Fibroblast of villous mesenchyme (primary cell): ENCODE measurements at places on chromosomes 11 and 22. TPM values are rescaled to one million over a fixed set of nuclear protein-coding genes. Genes with fewer than 3 reads are reported as not detected.
A peak's percentile ranks its signal among the peaks of the same experiment; 100 is the strongest.

NPTXR gene
- 0.64 and 0.86 TPM in 2 replicates for total RNA-seq

EHF gene
- total RNA-seq, result under 0.01 TPM in 1 of 2 replicates, not detected in the other

MAP4K2 gene
- 10.8 and 16.4 TPM in 2 replicates for total RNA-seq

PTPRJ gene
- 18.7 and 29.8 TPM in 2 replicates for total RNA-seq

PAMR1 gene
- total RNA-seq, result 416 and 493 TPM in 2 replicates

KLHL35 gene
- total RNA-seq, result 1.3 and 3.2 TPM in 2 replicates

ANO5 gene
- under 0.01 and 0.32 TPM in 2 replicates for total RNA-seq

SYCE3 gene
- total RNA-seq, result not detected in 2 replicates

DBX1 gene
- total RNA-seq, result not detected in 2 replicates

RCN1 gene
- total RNA-seq, result 338 and 367 TPM in 2 replicates

PLET1 gene
- not detected in 2 replicates for total RNA-seq

NF2 gene
- 153 and 240 TPM in 2 replicates for total RNA-seq

APOBEC3G gene
- total RNA-seq, result 11.6 and 12.1 TPM in 2 replicates

DCDC1 gene
- total RNA-seq, result under 0.01 and 0.43 TPM in 2 replicates

UPK2 gene
- total RNA-seq, result not detected in 2 replicates

OR4C16 gene
- total RNA-seq, result not detected in 2 replicates

- DNase-seq, result no peak
Observed at GRCh38 chr22:33879796-33880195, 40.5 kb downstream of the LARGE1 start.

- peak; percentile 69 for DNase-seq
Observed at GRCh38 chr22:27804470-27805297, 3.1 kb upstream of the MN1 start.

- peak; percentile 59 for DNase-seq
Observed at GRCh38 chr22:33302049-33302545, 243.9 kb upstream of the SYN3 start.

DNA sequence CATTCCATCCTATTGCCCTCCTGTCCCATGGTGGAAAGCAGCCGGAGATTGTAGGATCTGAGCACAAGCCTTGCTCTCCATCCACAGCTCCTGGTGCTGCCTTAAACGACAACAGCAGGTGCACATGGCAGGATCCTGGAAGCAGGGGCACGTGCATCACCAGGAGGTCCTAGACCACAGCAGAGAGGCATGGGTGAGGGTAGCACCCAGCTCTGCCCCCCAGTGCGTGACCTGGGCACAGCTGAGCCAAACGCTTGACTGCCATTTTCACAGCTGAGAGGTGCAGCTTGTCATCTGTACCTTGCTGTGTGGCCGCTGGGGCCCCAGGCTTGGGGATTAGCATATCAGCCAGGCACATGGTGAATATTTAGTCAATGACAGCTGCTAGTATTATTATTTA, 92.7 kb downstream of the NTM start:
- no peak for DNase-seq

GRCh38 chr11:133919330-133920108, 37.2 kb downstream of the IGSF9B start:
- DNase-seq, result no peak

DNA sequence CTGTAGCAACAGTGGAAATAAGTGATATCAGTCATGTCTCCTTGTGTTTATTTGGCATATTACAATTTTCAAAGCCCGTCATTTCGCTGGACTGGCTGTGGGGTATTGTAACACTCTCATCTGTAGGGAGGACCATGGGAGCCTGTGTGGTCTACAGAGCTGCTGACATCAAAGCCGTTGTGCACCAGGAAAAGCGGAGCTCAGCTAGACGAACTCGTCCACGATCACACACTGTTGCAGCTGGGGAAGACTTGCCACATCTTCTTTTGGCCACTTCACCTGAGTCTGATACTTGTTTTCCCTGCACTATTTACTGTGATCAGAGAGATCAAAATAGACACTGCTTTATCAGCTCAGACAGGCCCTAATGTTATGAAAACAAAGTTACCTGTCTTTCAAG, 741.3 kb downstream of the OPCML start:
- no peak for DNase-seq

- no peak for DNase-seq
Observed at GRCh38 chr22:17866621-17867020, 92.4 kb upstream of the BID start.

DNA sequence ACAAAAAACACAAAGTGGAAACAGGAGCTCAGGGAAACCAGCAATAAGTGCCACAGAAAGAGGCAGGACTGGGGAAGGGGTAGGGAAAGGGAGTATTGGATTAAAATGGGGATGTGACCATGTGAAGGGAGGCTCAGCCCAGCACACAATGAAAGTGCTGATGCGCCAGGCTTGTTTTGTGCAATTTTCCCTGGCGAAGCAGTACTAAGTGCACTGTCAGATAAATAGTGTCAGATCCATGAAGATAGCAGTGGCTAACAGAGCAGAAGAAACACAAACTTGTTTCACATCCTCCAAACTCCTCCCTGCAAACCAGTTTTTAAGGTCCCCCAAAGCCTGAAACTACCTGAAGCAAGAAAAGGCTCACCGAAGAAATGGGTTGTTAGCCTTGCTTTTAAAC, 50.7 kb upstream of the RAPSN start:
- no peak for DNase-seq

DNA sequence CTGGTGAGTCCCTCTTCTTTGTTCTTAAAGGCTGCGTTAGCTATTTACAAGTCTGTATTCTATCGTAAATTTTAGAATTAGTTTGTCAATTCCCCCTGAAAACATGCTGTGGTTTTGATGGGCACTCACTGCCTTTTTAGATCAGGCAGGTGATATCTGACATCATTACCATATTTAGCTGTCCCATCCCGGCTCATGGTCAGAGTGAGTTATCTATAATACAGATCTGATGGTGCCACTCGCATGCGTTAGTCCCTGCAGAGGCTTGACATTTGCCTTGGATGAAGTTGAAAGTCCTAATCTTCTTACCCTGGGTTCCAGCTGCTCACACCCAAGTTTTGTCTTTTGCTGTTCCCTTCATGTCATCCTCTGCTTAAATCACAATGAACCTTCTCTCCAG, 150.5 kb upstream of the NARS2 start:
- DNase-seq, result no peak

- no peak for DNase-seq
Observed at GRCh38 chr11:11738370-11738769, 103.4 kb upstream of the USP47 start.

DNA sequence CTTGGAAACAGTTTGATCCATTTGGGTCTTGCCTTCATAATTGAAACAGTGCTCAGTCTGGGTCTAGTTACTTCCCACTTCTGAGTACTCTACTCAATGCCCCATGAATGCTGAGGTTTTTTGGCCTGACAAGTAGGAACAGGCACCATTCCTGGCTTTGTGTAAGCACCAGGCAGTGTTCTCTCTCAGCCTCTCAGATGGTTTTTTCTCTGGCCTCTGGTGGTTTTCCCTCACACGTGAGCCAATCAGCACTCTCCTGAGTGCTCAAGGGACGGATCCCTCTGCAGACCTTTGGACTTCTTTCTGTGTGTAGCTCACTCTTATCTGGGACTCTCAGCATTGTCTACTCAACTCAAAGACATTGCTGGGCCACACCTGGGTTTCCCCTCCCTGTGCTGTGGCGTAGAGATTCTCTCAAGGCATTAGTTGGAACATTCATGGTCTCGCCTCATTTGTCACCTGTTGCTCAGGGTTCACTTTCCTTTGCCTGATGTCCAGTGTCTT, 21.3 kb downstream of the SIK2 start:
- no peak for DNase-seq

DNA sequence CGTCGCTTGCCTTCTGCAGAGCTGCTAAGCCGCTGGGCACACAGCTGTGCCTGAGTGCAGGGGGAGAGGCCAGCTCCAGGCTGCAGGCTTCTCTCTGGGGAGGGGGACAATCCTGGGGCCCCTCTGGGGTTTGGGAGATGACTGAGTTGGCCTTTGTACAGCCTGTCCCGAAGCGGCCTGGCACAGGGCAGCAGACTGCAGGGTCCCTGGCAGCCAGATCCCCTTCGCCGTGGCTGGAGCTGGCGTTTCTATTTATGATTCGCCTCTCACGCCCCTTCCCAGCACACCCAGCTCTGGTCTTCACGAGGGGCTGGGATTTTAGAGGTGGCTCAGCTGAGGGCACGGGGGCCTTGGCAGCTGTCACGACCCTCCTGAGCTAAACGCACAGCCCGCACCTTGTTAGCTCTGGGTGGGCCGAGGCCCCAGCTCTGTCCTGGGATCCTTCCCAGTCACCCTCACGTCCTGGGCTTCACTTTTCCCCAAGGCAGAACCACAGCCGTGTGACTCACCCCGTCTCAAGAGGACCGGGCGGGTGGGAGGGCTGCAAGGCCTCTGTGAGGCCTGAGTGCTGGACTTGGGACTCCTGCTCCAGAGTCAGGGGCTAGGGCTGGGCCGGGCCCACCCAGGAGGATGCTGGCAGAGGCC, 18.4 kb downstream of the OSBPL5 start:
- peak; percentile 74 for DNase-seq

GRCh38 chr22:26382782-26383181, 46.3 kb upstream of the ASPHD2 start:
- no peak for DNase-seq

- no peak for DNase-seq
Observed at GRCh38 chr11:127055236-127055635, 54.7 kb upstream of the KIRREL3 start.

- peak; percentile 81 for DNase-seq
Observed at GRCh38 chr11:118607401-118608359, at the start of gene PHLDB1. TSS of gene PHLDB1 (plus strand) at chr11:118607615. CDS start at chr11:118613837, 6,222 bp downstream.

GRCh38 chr22:47373648-47374272, 611.3 kb downstream of the TBC1D22A start:
- DNase-seq, result no peak

- DNase-seq, result peak; percentile 25
Observed at GRCh38 chr11:78400116-78400515, 17.5 kb downstream of the GAB2 start.

DNA sequence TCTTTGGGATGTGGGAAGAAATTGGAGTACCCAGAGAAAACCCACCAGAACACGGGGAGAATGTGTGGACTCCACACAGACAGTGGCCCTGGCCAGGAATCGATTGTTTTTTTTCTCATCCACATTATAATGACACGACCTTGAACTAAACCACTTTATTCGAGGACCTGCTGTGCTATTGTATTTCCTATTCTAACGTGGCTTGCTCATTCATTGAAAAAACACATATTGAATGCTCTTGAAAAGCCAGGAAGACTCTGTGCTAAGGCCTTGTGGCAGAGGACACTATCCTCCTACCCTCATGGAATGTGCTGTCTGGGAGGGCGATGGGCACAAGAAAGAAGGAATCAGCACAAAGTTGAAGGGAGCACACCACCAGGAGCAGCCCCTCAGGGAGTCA, 9.1 kb upstream of the SREBF2 start:
- DNase-seq, result no peak

GRCh38 chr11:60952742-60953170, 780 bp upstream of the SLC15A3 start:
- DNase-seq, result no peak

DNA sequence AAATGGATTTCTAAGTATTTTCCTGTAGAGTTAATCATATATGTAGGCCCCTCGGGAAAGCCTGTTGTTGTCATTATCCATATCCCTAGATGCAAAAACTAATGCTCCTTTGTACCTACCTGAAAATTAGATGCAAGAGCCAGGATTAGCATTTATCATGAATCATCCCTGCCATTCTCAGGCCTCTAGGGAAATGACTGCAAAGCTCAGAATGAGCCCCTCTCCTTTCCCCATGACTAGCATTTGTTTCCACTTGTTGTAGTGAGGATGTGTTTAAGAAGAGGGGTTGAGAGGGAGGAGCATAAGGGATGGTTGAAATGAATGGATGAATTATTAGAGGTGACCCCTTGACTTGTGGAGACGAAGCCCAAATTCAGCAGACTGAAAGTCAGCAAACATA, 537.9 kb downstream of the NTM start:
- no peak for DNase-seq

DNA sequence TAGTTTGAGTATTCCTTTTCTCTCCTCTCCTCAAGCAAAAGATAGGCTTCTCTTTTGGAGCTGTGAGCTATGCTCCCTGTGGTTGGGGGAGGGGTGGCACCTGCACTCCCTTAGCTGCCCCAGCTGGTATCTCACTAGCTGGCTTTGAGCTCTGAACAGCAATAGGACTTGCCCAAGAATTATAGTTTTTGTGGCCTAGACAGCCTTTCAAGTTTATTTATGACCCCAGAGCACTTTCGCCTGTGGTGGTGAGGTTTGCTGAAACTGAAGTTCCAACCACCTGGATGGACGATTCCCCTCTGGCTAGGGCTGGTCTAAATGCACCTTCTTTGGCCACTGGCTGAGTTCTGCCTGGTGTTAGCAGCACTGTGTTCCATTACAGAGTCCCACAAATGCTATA, 37.1 kb upstream of the SLC37A2 start:
- DNase-seq, result no peak

DNA sequence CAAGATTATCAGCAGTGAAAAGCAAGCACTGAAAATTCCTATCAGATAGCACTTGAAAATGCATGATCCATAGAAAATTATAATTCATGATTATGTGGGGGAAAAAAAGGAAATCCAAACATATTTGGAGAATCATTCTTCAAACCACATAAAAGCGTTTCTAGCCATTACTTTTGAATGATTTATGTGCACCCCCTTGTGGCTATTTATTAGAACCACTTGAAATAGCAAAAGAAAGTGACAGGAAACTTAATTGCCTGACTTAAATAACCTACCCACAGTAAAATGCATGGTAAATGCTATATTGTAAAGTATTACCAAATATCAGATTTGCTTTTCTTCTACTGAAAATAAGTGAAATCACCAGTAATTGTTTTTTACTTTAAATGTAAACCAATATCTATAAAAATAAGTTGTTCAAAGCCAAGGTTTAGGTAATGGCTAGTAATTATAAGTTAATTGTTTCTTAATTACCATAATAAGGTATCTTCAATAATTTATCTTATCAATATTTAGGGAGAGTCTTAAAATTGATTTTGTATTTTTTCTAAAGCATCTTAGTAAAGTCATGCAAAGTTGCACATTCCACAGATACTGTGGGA, 168.5 kb downstream of the ARHGAP42 start:
- peak; percentile 80 for DNase-seq
